ENCODE measurements at places on chromosomes 11 and 22.

- no peak for DNase-seq
These were observed 218.5 kb upstream of the CADM1 start for GRCh38 chr11:115722711-115723110.

- DNase-seq = no peak
These were observed 1.4 kb upstream of the MS4A13 start for GRCh38 chr11:60513496-60514460.

DNA sequence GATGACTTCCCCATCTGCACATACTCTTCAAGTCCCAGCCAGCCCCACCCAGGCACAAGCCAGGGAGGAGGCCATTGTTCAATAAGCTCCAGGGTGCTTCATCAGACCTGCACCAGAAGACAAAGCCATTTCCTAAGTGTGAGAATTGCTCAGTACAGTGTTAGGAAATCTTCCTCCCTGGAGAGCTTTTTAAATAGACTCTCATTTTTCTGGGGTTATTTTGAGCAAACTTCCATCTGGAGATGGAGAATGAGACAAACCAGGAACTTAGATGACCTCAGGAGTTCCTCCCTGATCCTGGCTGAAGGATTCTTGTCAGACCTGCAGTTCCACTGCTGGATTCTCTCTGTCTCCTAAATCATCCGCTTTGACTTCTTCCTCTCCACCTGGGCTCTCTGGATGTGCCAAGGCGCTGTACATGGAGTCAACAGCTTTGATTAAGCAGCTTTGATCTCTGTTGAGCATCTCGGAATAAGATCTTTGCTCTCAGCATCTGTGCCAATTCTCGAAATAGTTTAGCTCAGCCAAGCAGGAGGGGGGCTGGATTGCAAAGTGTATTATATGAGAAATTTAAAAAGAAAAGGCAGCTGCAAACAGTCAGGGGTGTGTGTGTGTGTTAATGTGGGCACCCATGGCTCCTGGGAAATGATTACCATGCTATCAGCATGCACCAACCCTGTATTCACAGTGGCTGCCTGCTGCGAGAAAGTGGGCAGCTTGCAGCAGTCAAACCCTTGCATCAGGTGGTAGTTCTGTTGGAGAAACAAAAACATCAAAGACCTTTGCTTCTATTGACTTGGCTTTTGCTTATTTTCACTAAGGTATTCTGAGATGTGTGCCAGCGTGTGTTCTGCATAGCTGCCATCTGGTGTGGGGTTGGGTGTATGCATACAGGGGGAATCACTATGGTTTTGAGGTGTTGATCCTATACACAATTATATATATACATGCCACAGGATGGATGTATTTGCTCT lies 70.2 kb upstream of the NAV2 start:
- no peak for DNase-seq

GRCh38 chr11:120013325-120014250 lies 124.3 kb downstream of the TRIM29 start:
- DNase-seq = peak; percentile 3

DNA sequence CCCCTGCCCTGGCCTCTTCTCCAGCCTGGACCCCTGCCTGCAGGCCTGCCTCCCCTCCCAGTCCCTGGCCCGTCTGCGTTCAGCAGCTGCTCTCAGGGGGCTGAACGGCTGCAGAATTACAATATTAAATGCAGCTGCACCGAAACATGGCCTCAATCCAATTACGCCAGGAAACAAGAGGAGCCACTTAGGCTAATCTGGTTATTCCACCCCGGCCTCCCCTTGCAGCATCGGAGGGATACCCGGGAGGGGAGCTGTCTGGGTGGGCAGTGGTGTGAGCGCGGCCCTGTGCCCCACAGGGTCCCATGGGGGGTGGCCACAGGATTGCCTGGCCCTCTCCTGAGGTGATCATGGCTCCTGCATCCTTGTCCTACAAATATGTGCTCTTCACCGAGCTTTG lies 42.6 kb downstream of the FLRT1 start:
- DNase-seq = no peak

DNA sequence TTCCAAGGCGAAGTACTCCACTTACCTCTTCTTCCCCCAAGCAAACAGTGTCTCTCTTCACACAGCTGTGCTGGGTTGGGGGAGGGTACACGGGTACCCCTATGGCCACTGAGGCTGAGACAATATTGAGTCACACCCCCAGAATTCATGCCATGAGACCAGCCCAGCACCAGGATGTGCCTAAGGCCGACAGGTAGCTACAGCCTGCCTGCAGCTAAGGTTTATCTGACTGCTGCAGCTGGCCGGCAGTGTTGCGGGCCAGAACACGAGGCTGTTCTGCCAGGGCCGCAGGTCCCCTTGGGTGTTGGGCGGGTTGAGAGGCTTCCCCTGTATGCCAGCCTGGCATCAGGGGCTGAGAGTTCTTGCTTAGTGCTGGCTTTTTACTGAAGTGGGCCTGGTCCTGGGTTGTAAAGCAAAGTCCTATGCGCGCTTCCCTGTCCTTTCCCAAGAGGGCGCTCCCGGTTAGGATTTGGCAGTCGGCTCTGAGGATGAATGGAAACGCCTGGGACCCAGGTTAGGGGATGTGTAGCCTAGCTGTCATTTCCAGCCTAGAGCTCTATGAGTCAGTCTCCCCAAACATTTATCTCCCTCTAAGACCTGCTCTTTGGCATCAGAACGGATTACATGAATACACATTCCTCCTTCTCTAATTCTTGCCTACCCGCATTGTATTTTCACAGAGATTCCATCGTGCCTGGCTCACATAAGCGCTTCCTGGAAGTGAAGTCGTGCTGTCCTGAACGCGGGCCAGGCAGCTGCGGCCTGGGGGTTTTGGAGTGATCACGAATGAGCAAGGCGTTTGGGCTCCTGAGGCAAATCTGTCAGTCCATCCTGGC lies 7.1 kb downstream of the USP18 start:
- peak; percentile 99 for DNase-seq

DNA sequence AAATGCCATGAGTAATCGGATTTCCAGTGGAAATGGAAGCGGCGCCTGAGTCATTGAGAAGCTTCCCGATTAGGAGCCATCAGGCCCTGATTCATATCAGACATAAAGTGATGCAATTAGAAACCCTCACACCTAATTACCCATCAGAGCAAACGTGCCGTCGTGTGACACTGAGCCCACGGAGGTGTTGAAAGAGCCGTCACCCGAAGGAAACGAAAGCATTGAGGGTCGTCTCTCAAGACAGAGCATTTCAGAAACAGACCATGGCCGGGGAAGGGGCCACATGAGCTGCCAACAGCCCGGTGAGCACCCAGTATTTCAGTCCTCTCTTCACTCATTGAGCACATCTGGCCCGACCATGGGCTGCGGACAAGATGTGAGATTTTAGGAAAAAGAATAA lies 829.3 kb downstream of the TBC1D22A start:
- DNase-seq = no peak

DNA sequence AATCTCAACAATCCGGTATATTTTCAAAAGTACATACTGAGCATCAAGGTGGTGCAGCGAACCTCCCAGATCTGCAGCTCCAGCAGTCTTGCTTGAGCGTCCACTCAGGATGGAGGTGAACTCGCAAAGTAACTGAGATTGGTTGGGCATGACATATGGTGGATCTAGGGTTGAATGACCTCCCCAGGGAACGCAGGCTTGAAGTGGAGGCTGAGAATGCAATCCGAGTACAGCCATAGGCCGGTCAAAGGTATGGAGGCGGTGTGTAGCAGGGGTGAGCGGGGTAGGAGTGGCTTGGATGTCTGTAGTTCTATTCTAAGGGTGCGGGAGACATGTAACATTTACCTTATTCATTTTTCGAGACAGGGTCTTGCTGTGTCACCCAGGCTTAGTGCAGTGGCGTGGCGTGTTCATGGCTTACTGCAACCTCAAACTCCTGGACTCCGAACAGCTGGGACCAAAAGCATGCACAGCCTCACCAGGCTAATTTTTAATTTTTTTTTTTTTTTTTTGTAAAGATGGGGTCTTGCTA lies 631 bp upstream of the C22orf39 start:
- peak; percentile 68 for DNase-seq

- peak; percentile 70 for DNase-seq
These were observed at the start of gene SCN3B for GRCh38 chr11:123654566-123655081. TSS of gene SCN3B (minus strand) at chr11:123654624. CDS start at chr11:123653801, 823 bp downstream.

- no peak for DNase-seq
These were observed 4.2 kb upstream of the UVRAG start for GRCh38 chr11:75810637-75811390.

- DNase-seq = no peak
These were observed 42.2 kb downstream of the NUP98 start for GRCh38 chr11:3755151-3755550.

DNA sequence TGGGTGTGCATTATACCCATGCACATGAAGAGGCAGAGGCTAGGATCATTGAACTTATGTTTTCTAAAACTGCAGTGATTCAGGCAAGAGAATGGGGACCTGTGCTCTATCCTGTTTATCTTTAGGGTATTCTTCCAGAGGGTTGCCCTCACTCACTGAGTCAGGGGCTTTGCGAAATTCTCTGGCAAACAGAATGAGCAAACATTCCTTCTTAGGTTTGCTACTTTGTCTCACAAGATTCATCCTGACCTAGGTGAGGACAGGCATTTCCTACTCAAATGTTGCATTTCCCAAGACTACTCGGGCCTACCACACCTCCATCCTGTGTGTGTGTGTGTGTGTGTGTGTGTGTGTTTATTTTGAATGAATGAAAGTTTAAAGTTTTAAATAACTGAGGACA lies 2.7 kb upstream of the EIF3M start:
- DNase-seq = no peak

DNA sequence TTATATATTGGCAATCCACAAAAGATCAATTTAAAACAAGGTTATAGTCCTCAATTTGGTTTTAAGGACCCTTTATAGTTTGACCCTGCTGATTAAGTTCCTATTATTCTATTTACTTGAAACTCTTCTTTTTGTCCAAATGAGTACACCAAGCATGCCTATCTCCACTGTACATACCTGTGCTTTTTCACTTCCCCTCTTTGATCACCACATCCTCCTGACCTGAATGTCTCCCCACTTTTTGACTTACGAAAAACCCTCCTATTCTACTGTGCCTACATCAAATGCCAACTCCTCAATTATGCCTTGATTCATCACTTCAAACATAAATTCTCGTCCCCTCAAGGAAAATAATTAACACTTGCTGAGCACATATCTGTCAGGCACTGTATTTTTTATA lies 113.5 kb downstream of the SOX6 start:
- DNase-seq = no peak

DNA sequence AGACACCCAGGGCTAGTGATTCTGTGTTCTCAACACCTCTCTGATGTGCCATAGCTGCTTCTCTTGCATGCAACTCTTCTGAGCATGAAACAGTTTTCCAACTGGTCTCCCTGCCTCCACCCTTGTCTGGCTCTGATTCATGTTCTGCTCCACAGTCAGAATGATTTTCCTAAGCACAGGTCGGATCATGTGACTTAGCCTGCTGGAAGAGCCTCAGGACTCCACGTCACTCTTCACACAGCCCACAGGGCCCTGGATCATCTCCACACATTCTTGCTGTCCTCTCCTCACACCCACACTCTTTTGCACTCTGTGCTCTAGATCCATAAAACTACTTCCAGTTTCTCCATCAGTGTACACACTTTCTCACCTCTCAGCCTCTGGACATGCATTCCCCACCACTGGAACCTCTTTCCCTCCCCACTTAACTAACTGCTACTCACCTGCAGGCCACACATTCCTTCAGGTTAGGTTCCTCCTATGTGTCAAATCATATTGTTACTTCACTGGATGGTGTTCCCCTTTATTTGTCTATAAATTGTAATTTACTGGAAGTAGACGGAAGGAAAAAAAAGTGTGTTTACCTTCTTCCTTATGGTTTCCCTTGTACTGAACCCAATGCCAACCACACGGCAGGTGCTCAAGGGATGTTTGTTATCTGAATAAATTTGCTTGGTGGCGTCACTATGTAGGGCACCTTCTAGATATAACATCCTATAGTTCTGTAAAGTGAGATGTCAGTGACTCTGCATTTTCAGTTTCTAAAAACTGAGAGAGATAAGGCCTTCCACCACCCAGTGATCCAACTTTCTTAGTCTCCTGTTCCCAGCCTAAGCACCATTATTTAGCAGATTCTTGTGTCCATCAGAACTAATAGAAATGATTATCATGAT lies 133.7 kb downstream of the ETS1 start:
- DNase-seq = peak; percentile 94

DNA sequence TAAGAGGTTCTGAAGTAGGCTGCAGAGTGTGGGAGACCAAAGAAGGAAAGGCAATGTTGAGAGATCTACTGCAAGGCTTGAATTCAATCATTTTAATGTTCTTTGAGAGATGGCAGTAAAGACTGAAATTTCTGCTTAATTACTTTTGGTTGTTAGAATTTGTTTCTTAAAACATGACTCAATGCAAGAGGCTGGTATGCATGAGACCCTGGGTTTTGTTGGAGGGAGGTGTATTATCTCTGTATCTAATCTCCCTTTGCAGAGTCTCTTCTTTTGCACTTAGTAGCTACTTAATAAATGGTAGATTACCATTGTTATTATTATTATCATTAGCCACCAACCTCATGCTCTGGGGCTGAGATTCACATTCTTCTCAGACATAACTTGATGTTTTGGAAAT lies 87.4 kb upstream of the DRD2 start:
- DNase-seq = no peak

GRCh38 chr11:115869780-115870431 lies 365.7 kb upstream of the CADM1 start:
- DNase-seq = peak; percentile 5

GRCh38 chr11:9625162-9625561 lies 38.7 kb upstream of the SWAP70 start:
- DNase-seq = no peak

DNA sequence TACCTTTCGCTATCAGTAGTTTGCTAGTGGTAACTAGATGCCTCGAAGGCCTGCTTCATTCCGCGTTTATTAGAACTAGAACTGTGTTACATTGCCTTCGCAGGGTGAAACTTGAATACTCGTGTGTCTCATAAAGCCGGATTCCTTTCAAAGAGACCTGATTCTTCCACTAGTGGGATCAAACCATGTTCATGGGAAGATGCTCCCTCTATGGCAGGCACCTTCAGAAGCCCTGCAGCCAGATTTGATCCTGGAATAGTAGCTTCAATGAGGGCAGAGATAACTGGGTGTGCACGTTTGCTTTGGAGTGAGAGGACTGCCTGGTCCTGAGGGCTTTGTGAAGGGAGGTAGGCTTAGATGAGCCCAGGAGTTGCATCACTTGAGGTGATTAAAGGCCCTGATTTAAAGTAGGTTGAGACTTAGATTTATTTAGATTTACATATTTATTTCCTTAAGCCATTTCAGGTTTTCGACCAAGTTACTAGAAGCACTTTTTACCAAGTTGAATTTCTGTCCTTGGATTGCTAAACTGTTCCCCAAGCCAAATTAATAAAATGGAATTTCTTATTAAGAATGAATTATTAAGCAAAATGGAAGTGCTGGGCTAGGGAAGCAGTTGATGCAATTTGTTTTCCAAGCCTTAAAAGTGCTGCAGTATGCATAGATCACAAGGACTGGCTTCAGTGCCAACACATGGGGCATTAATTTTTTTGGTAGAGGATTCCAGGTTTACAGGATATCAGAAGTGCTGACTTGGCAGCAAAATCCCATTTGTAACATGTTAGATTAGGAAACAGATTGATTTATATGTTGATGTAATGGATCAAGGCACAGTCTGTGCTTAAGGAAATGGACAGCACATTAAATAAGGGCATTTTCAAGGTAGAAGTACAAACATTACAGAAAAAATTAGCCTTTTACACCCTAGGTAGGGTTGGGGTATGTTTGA lies 32.9 kb downstream of the APLP2 start:
- no peak for DNase-seq

All from astrocyte of the spinal cord (primary cell).